Transverse colon (tissue), 4 donors: ENCODE measurements at places on chromosomes 1 and 21.

DNA sequence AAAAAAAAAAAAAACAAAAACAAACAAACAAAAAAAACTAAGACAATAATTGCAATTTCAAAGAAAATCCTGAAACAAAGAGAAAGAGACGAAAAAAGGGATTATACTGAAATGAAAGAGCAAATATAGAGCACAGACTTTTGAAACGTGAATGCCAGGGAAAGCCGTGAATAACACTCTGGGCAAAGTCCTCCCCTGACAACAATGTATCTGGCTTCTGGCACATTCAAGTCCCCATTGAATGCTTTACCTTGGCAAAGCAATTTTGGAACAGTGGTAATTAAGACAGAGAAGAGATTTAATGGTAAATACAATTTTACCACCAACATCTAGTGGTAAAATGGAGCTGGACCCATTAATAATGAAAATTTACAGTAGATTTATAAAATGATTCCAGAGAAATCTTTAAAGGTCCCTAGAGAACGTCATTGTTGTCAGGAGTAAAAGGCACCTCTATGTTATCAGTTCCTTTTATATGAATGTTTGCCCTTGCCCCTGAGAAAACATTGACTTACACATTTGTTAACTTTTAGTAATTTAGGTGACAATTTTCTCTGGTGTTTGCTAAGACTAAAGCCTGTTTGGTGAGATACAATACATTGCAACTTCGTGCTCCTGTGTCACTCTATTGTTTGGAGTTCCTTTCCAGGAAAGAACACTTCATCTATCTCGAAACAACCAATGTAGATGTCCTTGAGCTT lies 89.7 kb downstream of the GREM2 start:
- no peak for DNase-seq

- no peak for DNase-seq
Measured at GRCh38 chr1:79982211-79982610, 975.7 kb upstream of the ADGRL4 start.

- DNase-seq, result no peak
Measured at GRCh38 chr1:31574749-31575368, 1.5 kb upstream of the TINAGL1 start.

DNA sequence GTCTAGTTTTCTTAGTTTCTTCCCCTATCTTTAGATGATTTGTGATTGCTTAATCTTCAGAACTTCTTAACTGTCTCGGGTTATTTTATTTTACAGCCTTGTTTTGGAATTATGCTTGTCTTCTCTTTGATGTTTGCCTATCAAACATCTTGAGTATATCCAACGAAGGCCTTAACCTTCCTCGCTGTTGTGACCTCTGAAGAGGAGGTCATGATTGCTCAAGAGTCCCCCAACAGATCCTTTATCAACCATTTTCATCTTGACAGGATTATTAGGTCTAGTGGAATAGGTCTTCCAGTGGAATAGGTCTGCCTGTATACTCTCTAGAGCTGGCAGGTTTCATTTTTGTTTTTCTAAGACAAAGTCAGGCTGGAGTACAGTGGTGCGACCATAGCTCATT lies 45.7 kb downstream of the UBE4B start:
- no peak for DNase-seq

DNA sequence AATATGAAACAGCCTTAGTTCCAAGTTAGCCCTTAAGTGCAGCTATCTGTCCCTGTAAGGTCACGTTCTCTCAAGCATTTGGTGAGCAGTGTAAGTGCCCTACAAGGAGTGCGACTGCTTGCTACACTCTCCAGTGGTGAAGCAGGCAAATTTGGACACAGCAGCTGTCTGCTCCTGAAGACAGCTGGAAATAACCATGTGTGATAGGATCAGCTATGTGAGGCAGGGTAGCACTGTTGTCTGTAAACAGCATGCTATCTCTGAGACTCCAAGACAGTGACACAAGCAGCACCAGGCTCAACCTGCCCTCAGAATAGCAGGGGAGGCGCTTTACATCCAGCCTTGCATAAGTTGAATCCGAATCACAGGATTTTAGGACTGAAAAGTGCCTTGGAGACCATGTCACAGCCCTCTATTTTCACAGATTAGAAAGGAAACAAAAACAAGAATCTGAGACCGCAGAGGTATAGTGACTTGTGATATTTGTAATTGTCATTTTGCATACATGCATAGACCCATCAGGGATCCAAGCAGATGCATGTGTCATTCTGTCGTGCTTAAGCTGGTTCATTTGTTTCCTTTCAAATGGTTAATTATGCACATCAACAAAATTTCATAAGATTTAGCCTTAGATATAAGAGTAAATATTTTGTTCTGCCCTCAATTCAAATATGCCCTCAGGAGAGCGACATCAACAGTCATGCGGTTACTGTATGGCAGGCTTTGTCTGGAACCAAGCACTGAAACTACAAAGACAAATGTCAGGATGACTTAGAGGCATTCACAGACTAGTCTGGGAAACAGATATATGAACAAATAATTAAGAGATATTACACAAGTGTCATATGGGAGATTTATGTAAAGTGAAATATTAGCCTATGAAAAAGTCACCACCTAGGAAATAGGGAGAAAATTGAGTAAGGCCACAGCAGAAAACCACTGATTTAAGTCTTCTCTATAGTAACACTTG lies 134.9 kb upstream of the NRIP1 start:
- DNase-seq, result no peak

- no peak for DNase-seq
Measured at GRCh38 chr1:186595969-186596368, 84.3 kb downstream of the PTGS2 start.

GRCh38 chr1:209749670-209750323 lies 6.1 kb upstream of the TRAF3IP3 start:
- no peak for DNase-seq

DNA sequence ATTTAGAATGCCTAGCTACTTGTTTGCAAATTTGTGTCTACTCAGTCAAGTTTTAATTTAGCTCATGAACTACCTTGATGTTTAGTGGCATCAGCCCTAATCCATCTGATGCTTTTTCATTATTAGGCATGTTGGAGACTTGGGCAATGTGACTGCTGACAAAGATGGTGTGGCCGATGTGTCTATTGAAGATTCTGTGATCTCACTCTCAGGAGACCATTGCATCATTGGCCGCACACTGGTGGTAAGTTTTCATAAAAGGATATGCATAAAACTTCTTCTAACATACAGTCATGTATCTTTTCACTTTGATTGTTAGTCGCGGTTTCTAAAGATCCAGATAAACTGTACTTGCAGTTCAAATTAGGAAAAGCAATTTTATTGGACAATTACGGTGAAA lies 7.6 kb downstream of the SOD1 start:
- DNase-seq, result no peak

DNA sequence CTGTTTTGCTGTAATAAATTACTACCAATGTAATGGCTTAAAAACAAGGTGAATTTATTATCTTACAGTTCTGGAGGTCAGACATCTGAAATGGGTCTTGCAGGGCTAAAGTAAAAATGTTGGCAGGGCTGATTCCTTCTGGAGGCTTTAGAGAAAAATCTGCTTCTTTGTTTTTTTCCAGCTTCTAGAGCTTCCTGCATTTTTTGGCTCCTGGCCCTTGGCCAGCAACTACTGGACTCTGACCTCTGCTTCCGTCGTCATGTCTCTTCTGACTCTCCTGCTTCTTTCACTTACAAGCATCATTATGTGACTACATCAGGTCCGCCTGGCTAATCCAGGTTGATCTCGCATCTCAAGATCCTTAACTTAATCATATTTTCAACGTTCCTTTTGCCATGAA lies 350.9 kb downstream of the S1PR1 start:
- peak; percentile 29 for DNase-seq

DNA sequence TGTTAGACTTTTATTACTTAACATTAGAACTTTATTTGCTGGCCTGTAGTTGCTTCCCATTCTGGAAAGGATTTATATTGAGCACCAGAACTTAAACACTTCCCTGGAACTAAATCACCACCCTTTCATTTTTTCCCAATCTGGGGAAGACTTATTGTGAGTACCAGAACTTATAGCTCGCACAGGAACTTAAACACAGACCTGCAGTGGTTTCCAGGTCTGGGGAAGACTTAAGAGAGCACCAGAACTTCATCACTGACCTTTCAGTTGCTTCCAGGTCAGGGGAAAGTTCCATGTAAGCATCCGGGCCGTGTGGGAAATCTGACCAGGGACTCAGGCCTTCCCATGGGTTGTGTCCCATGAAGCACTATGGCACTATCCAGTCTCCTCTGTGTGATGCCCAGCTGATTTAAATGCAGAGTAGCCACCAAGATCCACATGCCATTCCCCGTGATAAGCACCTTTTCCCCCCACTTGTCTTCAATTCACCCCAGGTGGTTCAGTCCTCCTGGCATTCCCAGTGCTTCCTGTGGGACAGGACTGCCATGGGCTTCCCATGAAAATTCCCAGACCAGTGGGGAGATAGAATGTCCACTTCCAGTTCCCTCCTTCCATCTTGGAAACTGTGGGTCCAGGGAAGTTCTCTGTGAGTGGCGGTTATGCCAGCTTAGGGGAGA lies 48.9 kb downstream of the C4BPA start:
- DNase-seq, result no peak

GRCh38 chr1:235782601-235783000 lies 84.1 kb downstream of the LYST start:
- DNase-seq, result no peak

GRCh38 chr1:61472876-61473275 lies 252.1 kb downstream of the TM2D1 start:
- DNase-seq, result no peak

- DNase-seq, result no peak
Measured at GRCh38 chr1:151720125-151720524, 1.2 kb upstream of the RIIAD1 start.

DNA sequence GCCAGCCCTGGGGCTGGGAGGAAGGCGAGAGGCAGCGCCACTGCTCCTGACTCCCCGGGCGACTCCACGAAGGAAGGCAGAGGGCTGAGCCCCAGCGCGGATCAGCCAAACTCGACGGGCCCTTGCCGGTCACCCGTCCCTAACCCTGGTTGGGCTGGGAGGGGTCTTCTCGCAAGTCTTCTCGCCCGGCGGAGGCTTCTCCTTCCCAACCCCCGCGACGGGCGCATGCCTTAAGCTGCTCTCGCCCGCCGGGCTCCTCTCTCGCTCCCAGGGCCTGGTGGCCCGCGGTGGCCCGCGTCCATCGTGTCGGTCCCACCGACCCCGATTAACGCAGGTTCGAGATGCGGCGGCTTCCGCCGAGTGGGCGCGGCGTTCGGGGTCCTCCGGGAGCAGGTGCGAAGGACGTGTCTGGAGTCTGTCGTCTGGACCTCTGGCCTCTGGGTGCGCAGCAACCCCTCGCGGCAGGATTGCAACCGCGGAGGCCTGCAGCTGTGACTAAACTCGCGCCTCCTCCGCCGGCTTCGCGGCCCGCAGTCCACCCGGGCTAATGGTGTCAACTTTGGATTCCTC lies 29.0 kb upstream of the PPM1J start:
- DNase-seq, result peak; percentile 13

GRCh38 chr1:205824180-205824579 lies 11.2 kb upstream of the SLC41A1 start:
- DNase-seq, result no peak

- DNase-seq, result no peak
Measured at GRCh38 chr1:205600085-205600484, 31.7 kb downstream of the ELK4 start.

DNA sequence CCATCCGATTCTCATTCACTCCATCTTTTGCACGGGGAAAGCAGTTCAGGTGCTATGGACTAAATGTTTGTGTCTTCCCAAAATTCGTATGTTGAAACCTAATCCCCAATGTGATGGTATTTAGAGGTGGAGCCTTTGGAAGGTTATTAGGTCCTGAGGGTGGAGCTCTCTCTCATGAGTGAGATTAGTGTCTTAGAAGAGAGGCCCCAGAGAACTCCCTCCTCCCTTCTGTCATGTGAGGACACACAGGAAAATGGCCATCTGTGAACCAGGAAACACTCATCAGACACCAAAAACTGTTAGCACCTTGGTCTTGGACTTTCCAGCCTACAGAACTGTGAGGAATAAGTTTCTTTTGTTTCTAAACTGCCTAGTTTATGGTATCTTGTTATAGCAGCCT lies 15.8 kb upstream of the CCDC190 start:
- no peak for DNase-seq

DNA sequence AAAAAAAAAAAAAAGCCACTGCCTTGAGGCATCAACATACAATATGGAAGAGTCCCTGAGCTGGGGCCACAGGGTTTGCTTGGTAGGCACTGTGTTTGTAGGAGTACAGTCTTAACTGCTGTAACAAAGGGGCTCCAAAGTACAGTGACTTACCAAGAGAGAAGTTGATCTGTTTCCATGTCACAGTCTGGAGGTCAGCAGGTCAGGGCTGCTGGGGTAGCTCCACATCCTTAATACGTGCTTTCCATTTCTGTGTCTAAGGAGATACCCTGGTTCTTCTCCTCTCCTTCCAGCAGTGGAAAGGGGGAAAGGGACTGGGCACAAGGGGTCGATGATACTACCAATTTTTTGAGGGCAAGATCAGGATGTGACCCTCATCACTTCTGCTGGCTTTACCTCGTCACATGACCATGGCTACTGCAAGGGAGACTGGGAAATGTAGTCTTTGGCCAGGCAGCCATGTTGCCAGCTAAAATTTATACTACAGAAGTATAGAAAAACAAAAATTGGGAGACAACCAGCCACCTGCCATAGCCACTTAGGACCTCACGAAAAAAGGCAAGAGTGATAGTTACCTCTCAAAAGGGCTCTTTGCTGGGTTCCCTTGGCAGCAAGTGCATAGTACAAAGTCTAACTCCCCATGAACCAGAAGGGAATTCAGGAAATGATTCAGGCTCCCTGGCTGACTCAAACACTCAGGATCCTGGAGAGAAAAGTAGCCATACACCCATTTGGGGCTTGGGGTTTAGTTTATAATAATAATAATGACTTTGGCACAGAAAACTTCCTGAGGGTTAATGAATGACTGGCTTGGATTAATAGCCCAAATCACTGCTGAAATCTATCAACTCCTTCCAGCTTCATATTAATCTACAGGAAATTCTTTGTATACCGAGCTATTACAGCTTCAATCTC lies 52.7 kb upstream of the ATP5PO start:
- peak; percentile 15 for DNase-seq

- no peak for DNase-seq
Measured at GRCh38 chr1:29398431-29398830, 162.1 kb downstream of the PTPRU start.

DNA sequence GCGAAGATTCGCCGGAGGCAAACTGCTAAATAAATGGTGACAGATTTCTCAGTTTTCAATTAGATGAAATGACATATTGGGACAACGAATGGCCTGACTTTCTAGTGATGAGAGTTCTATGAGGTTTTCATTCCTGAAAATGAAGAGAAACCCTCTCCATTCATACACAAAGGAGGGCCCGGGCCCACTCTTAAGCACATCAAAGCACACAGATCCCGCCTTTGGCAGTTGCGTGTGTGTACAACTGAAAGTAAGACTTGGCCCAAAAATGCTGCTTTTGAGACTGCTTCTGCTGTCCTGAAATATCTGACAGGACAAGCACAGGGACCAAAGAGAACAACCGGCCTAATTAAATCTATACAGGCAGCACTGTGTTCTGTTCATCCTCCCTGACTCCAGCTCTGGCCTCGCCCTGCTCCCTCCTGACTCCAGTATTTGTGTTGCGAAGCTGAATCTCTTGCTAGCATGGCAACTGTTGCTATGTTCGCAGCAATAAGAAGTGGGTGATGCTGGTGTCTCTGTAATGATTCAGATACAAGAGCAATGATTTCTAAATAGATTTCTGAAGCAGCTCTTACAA lies 7.4 kb downstream of the LRRC53 start:
- DNase-seq, result no peak
